Upper lobe of left lung (tissue), 6 donors: ENCODE measurements at places on chromosomes 5 and 9. TPM values are rescaled to one million over a fixed set of nuclear protein-coding genes. Genes with fewer than 3 reads are reported as not detected.

Gene SLC23A1
- total RNA-seq, result 20.1 TPM

Gene PDE6A
- not detected for total RNA-seq

GRCh38 chr5:107377277-107377609 is 293.5 kb downstream of the EFNA5 start:
- no peak overlapping the region for H3K27ac ChIP-seq
- H3K27me3 ChIP-seq, result no peaks in the 10 kb centered on the region
- H3K4me1 ChIP-seq, result no peaks in the 10 kb centered on the region
- DNase-seq, result no peak

DNA sequence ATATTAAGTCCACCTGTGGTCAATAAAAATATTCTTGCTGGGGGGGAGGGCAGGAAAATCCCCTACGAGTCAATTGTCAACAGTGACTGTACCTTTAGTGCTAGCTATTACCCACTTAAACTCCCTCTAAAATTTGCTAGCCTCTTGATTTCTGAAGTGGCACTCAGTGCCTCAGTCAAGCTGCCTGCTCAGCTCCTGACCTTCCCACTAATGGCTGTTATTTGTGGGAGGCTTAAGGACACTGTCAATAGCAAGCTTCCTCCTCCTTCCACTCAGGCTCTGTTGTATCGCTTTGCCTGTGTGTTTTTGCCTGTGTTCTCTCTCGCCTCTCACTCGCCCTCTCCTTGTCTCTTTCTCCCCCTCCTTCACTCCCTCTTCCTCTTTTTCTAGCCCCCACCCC is 140.8 kb downstream of the BNC2 start:
- peak; percentile 61 for DNase-seq
- no peaks in the 10 kb centered on the region for H3K36me3 ChIP-seq
- H3K4me1 ChIP-seq, result no peaks in the 10 kb centered on the region
- no peak overlapping the region for H3K4me3 ChIP-seq

- no peak overlapping the region for H3K27ac ChIP-seq
- H3K36me3 ChIP-seq, result peaks cover 17% of the 10 kb centered on the region
- no peak overlapping the region for H3K4me3 ChIP-seq
- no peaks in the 10 kb centered on the region for H3K27me3 ChIP-seq
Observed at GRCh38 chr9:4857163-4857810, 64.5 kb downstream of the RCL1 start.
